CD4-positive, alpha-beta T cell treated with Interleukin-4 for 1 hour (primary cell): ENCODE measurements at places on chromosomes 3 and 15.

GRCh38 chr3:156599089-156599874 is 44.4 kb upstream of the SSR3 start:
- DNase-seq = no peak

DNA sequence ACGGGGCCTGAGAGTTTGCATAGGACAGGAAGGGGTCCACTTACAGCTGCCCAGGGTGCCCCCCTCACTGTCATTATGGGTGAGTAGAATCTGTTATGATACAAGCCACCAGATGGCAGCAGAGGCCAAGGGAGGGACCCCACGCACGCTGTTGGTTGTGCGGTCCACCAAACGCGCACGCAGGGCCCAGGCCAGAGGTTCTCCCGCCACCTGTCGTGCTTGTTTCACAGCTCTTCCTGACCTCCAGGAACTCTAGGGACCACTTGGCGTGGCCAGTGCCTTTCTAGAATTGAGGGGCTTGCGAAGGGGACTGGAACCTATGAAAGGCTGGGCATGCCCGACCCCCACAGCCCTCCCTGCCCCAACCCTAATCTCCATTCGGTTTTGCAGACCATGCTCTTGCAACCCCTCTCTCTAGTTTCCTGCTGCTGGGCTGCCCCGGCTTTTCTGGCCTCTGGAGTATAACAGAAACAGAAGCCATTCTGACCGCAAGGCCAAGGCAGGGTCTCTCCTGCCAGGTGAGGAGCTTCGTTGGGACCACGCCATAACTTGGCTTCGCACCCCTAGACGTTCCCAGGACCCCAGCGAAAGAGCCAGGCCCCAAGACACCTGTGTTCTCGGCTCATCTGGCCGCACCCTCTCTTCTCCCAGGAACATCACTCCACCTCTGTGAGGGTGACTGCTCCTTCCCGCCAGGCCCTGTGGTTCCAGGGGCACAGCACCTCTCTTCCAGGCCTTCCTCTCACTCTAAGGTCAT is 46.0 kb downstream of the ALDH1L1 start:
- DNase-seq = peak; percentile 30

- DNase-seq = no peak
Observed at GRCh38 chr3:59027607-59028006, 22.2 kb downstream of the CFAP20DC start.

DNA sequence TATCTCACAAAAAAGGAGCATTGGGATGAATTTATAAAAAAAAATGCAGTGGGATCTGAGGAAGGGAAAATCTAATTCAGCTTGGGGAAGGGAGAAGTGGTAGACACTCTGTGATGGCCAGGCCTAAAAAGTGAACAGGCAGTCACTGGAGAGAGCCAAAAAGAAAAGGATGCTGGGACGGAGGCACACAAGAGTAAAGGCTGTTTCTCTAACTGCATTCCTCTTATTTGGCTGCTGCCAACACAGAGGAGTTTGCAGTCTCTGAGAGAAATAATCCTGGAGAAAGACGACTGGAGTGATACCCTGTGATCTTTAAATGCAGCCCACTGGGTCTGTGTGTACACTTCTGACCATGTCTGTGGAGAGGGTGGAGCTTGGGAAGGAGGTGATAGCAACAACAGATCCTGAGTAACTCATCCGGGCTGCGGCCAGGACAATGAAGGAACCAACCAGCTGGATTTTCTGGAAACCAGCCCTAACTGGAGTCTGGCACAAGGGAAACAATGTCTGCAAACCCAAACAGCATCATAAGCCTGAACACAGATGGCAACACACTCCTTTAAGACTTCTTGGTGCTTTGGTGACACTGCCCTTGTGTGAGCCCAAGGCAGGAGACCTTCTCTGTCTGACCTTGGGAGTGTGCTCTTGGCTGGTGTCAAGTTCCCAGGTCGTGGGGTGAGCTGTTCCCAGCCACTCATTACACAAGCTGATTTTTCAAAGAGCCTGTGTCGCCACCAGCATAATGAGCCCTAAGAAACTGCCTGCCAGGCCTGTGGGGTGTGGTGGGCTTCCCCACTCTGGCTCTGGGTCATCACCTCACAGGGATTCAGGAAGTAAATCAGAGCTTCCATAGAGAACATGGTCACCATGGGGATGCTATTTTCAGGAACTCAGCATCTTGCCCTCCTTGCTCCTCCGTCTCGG is 8.0 kb downstream of the FYCO1 start:
- peak; percentile 25 for DNase-seq
